ENCODE measurements at places on chromosomes 3 and 15.

GRCh38 chr15:26943866-26944265, 27.1 kb upstream of the GABRG3 start:
- no peak for DNase-seq

DNA sequence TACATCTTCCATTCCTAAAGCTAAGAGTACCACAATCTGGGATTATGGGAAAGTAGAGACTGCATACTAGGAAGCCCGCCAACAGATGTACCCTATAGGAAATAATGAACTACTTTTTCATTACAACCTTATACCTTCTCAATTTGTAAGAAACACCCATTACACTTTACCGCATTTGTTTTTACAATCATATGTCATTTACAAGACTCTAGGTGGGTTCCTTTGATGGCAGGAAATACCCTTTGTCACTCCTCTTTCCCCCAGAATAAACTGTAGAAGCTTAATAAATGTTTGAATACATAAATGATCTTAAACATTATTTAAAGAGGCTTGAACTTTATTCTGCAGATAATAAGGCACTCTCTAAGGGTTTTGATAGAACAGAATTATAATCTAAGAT, 150.1 kb upstream of the TGFBR2 start:
- no peak for DNase-seq

GRCh38 chr15:67825881-67826716, 790 bp downstream of the SKOR1 start:
- DNase-seq, result no peak

DNA sequence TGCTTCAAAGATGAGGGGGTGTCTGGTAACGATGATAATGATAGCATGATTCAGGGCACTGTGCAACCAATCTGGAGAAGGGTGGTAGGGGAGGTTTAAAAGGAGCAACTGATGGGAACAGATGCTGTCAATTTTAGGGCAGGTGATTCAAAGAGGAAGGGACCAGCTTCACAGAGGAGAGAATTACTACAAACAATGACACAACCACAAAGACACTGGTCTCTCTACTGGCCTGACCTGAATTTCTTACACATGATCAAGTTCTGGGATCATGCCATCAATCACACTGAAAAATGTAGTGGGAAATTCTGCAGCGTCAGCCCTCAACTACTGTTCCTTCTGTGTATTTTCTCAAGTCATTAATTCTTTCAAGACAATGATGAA, 2.6 kb upstream of the CDV3 start:
- DNase-seq, result no peak

GRCh38 chr3:43243590-43244587, 42.5 kb upstream of the SNRK start:
- DNase-seq, result no peak

DNA sequence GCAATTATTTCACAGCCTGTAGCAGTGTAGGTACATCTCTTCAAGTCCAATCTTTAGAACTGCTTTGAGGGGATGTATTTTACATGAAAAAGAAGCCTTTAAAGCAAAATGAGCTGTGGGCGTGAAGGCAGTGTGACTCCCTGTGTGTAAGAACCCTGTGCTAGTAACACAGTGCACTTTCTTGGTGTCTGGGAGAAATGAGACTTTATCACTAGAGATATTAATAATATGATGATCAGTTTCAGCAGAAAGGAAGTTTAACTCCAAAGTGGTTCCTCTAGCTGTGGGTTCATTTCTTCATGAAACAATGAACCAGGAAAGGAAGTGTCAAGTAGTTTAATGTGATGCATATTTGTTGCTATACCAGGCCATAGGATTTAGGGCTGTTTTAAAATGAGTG, 41.5 kb downstream of the SLCO3A1 start:
- no peak for DNase-seq

- DNase-seq, result no peak
Observed at GRCh38 chr3:86828751-86829150, 162.2 kb downstream of the VGLL3 start.

GRCh38 chr3:536417-536813, 339.9 kb downstream of the CHL1 start:
- no peak for DNase-seq

DNA sequence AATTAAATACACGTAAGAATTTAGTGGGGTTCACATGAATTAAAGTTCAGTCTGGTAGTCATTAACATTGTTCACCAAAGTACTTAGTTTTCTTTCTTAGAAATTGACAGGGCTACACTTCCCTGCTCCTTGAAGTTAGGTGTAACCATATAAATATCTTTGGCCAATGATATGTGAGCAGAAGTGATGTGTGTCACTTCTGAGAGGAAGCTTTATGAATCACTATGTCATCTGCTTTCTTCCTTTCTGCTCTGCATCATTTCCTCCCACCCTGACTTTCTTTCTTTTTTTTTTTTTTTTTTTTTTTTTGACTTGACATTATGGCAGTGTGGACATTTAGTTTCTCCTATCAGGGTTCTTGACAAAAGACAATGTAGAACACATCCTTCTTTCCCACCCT, 156.2 kb upstream of the COL8A1 start:
- DNase-seq, result no peak

- DNase-seq, result peak; percentile 3
Observed at GRCh38 chr3:195075199-195075940, 195.6 kb downstream of the XXYLT1 start.

- no peak for DNase-seq
Observed at GRCh38 chr3:46659285-46659684, 34.2 kb downstream of the ALS2CL start.

DNA sequence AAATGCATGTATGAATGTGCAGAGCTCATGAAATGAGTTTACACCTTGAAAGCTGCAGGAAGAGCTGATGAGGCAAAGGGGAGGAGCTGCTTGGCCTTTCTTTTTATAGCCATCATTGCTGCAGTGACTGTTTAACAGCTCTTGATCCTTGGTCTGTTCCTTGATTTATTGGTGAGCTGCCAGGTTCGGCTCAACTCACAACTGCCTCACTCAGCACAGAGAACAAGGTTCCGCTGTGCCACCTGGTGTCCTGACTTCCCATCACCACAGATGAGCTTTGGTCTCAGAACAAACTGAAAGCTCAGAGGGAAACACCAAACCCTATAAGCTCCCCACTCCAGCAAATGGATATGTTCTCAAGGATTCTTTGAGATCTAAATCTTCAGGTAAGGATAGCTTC, 626.1 kb downstream of the MAGI1 start:
- no peak for DNase-seq

- no peak for DNase-seq
Observed at GRCh38 chr3:20043396-20043795, 3.1 kb downstream of the KAT2B start.

DNA sequence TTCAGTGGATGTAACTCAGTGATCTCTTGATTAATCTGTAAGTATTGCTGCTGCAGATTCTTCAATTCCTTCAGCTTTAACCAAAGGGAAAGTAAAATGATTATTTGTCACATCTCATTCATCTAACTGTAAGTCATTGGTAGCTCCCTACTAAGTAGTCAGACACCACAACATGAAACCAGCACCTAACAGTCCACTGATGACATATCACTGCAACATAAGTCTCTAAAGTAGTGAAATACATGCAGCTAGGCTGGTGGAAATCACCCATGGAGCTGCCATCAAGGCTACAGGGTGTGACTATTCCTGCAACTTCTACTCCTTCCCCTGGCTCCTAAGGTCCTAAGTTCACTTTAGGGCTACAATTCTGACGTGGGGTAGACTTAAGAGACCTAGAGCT, 21.1 kb upstream of the HCLS1 start:
- DNase-seq, result no peak

- DNase-seq, result no peak
Observed at GRCh38 chr3:190017521-190018288, 103.0 kb downstream of the P3H2 start.

DNA sequence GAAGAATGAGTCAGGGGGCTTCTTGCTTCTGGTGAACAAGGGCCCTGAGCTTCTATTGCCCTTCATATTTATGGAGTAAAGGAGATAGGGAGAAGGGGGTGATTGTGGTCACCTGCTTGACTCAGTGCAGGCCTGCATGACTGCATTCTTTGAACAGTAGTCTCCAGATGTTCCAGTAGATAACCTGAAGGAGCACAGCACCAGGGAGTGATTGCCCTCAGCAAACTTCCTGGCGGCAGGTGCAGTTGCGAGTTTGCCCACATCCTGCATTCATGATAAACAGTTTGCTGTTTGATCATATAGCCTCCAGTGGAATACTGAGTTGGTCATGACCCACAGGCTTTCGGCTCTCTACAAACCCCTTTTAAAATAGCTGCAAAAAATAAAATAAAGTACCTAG, 1632.7 kb downstream of the OTOL1 start:
- DNase-seq, result no peak

DNA sequence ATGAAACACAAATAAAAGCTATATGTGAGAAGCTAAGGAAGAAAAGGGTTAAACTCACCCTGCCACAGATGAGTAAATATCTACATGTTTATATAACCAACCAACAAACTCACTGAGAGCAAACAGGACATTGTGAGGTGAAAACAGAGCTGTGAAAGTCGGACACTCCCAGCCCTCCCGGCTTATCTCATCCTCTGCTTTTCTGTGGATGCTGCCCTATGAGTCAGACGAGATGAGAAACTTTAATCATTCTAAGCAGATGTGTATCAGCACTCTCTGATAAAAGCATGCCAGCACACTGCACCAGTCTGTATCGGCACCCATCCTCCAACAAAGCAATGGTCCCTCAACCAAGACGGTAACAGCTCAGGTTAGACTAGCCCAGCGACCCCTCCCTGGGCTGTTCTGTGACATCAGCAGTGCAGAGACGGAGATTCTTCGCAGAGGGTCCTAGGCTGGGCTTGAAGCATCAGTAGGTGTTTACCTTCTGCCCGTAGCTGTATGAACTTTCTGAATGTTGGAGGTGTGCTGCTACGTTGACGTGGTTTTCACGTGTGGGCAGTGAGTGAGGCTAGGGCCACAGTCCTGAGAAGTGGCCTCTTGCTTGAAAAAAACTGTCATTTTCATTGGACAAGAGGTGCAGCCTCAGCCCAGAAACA, 119.8 kb upstream of the ALDH1A3 start:
- DNase-seq, result no peak

DNA sequence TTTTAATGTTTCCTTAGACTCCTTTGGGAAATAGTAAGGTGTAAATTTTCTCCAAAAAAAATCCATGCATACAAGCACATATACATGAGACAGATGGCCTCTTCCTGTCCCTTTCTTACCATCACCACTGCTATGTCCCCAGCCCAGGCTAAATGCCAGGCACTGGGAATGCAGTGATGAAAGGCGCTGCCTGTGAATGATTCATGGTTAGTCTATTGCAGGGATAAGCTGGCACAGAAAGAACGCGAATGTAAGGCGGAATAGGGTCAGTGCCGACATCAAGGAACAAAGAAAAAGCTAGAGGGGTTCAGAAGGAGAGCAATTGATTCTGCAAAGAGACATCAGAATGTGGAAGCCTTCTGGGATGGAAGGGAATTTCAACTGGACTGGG, 36.2 kb upstream of the CFAP161 start:
- DNase-seq, result peak; percentile 16

DNA sequence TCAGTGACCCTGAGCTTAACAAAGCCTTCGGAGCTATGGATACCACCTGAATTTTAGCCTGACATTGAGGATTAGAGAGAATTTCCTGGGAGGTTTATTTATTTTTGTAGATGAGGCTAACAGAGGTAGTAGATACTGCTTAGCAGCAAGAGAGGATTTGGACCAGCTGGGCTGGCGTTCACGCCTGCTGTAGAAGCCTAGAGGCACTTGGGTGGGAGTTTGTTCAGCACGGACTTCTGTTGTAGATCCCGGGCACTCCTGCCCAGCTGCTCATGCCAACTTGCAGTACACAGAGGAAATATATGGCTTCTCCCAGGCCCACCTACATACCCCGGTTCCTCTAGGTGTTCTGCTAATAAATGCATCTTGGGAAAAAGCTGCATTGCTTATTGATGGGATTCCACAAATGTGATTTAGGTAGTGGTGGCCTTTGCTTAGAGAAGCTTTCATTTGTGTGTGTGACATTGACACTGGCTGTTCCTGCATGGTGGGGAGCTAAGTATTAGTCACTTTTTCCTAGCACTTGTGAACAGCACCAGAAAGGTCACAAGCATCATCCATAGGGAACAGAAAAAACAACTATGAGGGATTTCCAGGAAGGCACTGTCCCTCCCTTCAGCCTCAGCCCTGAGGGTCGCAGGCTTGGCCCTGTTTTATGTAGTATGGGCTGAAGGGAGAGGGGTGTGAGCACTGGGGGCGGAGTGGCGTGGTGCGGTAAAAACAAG, 324.8 kb upstream of the LRRFIP2 start:
- no peak for DNase-seq

DNA sequence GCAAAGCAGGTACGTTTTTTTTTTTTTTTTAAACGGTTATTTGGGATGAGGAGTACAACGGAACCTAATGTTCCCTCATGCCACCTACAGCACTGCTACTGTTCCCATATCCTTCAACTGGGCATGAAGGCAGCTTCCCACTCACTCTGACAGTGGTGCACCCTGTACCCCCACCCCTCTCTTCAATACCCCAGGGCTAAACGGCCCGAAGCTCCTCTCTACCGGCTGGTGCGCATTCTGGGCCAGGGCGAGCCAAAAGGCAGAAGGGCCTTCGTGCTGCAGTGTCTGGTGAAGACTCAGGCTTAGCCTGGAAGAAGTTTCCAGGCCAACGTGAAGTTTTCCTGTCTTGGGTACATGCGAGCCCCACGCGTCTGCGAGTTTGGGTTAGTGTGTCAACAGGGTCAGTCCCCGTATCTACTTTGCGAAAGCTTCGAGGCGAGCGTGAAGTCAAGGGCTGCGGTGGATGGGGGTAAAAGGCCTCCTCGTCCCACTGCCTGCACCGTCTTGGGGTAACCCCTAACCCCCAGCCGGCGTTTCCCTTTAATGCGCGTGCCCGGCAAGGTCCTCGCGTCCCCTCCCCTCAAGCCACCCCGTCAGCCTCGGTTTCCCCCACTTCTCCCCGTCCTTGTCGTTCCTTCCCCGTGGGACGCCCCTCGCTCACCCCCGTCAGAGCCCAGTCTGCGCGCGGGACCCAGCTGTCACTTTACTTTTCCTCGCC, 765 bp upstream of the UBE2E2 start:
- no peak for DNase-seq

- no peak for DNase-seq
Observed at GRCh38 chr15:85403745-85404144, 23.3 kb downstream of the AKAP13 start.

DNA sequence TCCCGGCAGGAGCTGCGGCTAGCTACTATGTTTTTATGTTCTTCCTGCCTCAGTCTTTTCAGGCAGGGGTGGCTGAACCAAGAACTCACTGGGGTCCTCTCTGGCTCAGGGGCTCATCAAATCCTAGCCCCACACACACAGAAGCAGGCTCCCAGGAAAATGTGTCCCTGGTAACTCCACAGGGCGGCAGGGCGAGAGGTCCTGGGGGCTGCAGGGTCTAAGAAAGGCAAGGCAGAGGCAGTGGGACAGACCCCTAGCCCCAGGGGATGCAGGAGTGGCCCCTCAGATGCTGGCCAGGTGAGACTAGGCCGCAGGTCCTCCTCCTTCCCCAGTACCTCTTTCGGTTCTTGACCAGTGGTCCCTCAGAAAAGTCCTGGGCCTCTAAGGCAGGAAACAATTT, 48.9 kb downstream of the PTH1R start:
- no peak for DNase-seq

DNA sequence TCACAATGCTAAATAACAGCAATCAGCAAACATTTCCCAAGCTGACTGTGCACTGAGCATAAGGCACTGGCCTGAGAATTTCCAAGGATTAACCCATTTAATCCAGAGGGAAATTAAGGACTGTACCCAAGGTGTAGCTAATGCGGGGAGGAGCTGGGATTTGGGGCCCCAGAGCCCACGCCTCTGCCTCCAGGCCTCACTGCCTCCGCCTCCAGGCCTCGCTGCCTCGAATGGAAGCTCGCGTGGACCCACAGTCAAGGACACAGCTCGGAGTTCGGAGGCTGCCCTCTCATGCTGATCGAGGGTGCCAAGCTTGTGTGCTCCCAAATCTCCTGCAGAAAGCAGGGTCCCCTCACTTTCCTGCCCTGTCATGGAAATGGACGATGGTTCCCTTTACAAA, 76.5 kb upstream of the SNRPA1 start:
- no peak for DNase-seq
